Erythroblast (primary cell): ENCODE measurements at places on chromosomes 4 and X.

DNA sequence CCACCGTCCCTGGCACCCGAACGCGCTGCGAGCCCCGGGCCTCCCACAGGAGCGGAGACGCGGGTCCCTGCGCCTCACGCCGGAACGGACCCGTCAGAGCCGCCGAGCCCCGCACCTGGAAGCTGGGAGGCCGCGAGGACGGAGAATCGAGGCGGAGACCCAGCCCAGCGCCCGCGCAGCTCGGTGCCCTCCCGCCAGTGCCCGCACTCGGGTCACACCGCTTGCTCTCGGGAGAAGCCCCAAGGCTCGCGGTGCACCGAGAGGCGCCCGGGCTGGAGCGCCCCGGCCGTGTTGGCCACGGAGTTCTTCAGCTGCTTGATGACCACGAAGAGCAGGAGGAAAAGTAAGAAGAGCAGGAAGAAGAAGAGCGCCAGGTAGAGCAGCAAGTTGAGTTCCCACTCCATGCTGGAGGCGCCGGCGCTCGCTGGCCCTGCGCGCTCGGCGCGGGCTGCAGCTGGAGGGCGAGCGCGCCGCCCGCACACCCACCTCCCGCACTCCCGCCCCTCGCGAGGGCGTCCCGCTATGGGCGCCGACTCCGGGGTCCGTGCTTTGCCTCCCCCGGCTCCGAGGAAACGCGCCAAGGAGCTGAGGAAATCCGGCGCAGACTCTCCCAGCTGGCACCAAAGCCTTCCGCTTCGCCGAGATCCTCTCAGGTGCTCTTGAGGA is at the start of gene SMIM43:
SMIM43 (minus strand) TSS at position 463 of the 666 bp plus-strand sequence; CDS start at position 404, 59 bp downstream.
- peak; percentile 61 for DNase-seq

GRCh38 chrX:15465347-15465746 is 27.8 kb downstream of the PIR start:
- no peak for DNase-seq

DNA sequence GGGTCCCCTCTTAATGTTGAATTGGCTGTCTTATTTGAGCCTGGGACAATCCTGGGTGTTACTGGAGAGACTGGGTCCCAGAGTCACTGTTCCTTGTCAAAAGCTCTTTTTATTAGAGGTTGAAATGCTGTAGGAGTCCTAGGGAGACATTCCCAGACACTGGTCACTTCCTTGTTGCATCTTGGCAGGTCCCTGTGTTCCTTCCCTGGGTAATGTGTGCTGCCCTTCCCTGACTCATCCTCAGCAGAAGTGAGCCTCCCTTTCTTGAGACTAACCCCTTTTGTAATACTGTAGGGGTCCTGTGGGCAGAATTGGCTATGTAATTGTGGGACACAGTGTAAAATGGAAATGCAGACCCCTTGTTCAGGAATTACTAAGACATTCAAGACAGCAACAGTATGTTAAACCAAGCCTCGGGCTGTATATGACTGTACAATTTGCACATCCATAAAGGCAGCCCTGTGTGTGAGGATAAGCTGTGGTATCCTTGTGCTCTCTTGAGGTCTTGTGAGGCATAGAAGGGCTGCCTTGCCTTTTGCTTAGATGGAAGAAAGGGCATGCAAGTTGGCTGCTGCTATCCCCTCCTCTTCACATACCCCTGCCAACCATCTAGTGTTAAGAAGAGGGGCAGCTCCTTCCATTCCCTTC is 53.5 kb downstream of the DCLK2 start:
- no peak for DNase-seq

DNA sequence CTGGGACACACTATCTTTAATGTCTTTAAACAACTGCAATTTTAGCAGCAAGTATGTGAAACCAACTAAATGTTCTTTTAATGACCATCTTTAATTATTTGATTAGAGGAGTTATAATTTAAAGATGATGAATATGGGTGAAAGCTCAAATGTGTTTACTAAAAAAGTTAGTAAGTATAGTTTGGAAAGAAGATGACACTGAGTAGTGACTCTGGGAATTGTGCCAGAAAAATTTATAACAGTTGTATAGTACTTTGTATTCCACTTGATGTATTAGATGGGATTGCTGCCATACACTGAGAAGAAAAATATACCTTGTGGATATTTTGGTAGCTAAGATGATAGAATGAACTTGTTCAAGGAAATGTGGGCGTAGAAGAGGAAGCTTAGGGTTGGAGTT is 19.5 kb upstream of the PACRGL start:
- DNase-seq, result no peak

DNA sequence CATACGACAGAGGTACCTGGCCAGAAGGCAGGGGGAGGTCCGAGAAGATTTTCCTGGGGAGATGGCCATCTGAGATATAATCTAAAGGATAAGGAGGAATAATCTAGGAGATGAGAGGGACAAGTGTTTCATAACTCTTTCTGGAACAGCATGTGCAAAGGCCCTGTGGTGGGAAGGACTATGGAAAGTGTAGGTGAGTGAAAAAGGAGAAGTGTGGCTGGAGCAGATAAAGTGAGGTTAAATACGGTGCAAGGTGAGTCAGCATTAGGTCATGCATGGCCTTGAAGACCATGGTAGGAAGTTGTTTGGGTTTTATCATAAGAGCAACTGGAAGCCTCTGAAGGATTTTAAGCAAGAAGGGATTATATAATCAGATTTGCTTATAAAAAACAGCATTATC is 34.6 kb upstream of the MTM1 start:
- no peak for DNase-seq

DNA sequence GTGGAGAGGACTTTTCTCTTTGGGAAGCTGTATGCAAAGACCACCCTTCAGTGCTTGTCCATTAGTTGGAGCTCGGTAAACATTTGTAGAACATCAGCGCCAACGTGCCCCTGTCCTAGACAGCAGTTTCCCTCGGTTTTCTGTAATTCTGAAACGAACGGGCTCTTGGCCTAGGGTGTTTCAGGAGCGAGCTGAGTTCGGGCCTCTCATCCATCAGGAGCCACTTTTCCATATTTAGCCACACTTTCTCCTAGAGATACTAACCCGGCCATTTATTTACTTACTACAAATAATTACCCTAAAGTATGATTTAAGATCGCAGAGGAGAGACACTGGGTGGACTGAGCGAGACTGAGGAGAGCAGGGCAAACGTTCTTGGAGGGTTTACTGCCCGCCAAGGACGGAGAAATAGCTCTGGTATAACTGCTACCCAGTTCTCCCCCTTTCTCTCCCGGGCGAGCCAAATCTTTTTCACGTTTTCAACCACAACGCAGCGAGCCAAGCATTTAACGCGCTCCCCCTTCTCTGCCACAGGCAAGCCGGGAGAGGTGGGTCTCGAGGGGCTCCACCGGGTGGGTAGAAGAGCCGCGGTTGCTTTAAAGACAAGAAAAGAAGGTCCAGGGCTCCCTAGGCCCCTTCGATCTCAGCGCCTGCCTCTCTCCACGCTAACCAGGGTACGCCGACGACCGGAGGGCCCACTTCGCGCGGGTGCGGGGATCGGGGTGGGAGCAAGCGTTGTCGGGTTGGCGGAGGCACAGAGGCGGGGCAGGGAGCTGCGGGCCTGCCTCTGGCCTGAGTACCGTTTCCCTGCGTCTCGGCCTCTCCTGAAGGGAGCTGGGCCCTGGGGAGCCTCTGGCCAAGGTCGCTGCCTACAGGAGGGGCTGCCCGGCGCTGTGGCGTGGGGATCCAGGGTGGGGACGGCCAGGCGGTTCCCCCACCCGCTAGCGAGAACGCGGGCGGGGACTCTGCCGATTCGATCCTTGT is 10.8 kb upstream of the PITX2 start:
- DNase-seq, result no peak

GRCh38 chrX:150192816-150193215 is 170.3 kb upstream of the MAMLD1 start:
- no peak for DNase-seq

DNA sequence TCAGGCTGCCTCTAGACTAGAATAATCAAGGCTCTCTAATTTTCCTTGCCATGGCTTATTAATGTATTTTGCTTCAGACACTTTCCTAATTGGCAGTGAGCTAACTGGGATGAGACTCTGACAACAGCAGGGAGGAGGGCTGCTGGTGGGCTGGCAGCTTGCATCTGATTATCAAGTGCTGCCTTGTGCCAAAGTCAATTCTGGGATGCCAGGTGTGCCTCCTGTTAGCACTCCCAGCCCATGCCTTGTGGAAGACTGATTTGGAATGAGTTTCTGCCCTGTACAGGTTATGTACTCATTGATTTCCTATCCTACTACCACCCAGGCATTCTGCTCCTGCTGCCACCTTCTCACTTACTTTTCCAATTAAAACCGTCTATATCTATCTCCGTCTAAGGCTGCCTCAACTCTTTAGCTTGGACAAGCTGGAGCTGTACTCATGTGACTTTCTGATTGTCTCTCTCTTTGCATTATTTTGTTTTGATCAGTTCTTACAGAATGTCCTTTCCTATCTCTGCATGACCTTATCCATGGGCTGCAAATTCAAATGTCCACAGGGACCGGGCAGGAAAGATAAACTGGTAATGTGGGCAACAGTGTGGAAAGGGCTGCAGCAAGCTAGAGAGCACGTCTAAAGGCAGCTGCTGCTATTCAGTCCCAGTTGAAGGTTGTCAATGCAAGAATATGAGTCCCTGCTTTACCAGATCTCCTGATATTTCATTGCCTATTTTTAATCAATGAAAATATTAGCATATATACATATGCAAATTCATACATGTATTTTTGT is 112.6 kb downstream of the GABRA2 start:
- no peak for DNase-seq

DNA sequence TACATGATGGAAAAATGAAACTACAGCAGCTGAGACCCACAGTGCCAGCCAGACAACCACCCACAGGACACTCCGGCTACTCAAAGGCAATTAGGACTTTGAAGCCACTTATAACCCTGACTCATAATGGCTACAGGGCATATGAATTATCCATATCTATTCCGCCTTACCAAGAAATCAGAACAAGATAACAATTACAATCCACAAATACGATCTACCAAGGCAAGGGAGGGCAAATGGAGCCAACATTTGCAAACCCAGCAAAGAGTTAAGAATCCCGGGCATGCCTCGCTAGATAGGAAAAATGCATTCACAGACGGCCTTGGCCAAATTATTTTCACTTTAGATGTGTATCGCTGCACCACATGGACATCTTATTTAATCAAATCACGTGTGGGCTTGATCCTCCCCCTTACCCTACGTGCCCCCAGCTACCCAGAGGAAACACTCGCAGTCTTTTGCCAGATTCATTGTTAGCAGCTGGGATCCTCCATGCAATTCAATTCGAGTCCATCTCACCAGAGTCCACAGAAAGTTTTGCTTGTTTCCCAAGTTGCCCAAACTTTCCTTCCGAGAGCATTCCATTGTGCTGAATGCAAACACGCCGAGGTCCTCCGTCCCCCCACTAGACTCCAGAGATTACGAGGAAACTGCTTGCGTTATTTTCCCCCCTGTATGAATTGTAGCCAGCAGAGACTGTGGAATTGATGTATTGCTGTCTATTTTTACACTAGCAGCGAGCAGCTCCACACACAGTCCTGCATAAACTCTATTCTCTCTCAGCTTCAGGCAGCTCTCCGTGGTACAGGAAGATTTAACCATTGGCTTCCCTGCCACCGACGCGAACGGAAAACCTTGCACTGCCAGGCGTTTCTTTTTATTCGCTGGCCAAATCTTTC is 1.2 kb downstream of the PPARGC1A start:
- no peak for DNase-seq

- DNase-seq, result no peak
Measured at GRCh38 chr4:8581094-8581861, 1.1 kb downstream of the GPR78 start.

DNA sequence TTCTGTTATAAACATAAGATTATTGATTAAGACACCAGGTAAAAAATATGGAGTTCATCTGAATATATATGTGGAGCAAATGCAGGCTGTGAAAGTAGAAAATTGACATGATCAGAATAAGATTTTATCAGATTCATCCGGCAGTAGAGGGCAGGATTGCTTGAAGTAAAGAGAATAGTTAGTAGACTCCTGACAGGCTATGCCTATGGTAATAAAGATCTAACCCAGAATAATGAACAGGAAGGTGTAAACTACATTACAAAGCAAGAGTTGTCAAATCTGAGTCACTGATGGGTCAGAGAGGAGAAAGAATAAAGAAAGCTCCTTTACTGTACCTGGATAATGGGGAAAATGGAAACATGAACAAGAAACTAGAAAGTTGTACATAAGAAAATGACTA is 20.8 kb upstream of the TMEM184C start:
- DNase-seq, result no peak

DNA sequence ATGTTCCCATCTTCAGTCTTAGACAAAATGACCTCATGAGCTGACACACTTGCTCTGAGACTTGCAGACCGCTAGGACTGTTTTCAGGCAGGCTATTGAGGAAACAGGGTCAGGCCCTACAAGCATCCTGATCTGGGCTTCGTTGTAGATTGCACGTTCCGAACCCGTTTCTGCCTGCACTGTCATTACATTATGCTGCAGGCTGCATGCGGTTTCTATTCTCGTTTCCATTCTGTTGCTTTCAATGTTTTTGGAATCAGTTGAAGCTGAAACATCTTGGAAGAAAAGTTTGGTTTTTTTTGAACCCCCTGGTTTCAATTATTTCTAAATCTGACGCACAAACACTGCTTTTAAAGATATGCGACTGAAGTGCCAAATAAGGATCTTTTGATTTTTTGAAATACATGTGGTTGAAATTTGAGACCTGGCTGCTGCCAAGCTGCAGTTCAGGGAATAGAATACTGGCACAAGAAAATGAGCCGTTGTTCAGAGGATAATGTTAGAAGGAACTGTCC is 716.1 kb upstream of the INTU start:
- DNase-seq, result no peak

DNA sequence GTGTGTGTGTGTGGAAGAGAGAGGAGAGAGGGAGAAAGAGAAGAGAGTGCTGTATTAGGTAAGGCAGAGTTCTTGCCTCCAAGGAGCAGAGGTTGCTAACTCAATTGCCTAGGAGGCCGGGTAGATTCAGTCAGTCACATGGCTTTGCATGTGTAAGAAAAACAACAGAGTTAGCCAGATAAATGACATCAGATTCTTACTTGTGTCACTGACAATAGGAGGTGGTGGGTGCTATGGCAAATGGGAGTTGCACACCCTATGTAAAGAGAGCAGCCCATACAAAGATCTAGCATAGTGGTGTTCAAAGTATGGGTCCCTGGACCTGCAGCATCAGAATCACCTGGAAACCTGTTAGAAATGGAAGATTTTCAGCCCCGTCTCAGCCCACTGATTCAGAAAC is 14.4 kb upstream of the PGRMC2 start:
- DNase-seq, result peak; percentile 56

GRCh38 chr4:186688150-186688943 is 35.3 kb downstream of the FAT1 start:
- DNase-seq, result no peak

DNA sequence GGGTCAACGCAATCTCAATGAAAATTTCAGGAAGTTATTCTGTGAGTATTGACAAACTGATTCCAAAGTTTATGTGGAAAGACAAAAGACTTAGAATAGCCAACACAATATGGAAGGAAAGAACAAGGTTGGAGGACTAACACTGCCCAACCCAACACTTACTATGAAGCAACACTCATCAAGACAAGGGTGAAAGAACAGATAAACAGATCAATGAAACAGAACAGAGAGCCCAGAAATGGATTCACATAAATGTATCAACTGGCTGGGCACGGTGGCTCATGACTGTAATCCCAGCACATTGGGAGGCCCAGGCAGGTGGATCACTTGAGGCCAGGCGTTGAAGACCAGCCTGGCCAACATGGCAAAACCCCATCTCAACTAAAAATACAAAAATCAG is 41.2 kb downstream of the FRYL start:
- no peak for DNase-seq
